ENCODE measurements at places on chromosomes 11 and 22.

- DNase-seq = no peak
Observed at GRCh38 chr11:28384418-28384817, 276.2 kb downstream of the METTL15 start.

- DNase-seq = no peak
Observed at GRCh38 chr11:36600180-36600579, 2.1 kb upstream of the RAG2 start.

- DNase-seq = no peak
Observed at GRCh38 chr11:2687223-2687530, 12.6 kb downstream of the KCNQ1OT1 start.

DNA sequence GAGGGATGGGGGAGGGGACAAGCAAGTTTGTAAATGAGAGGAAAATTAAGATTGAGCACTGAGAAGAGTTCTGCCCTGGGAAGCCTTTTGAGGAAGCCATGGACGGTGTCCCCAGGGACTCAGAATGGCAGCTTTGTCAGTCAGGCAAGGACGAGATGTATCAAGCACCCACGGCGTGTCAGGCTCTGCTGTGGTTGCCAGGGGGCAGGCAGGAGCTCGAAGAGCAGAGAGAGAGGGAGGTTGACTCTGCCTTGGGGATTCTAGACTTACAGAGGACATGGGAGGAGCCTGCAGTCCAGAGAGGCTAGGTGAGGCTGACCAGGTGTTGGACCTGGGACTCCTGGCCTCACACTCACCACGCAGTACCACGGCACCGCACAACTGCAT lies 29.1 kb upstream of the SYT7 start:
- no peak for DNase-seq

GRCh38 chr22:17140826-17141766 lies 18.0 kb downstream of the HDHD5 start:
- DNase-seq = no peak

- no peak for DNase-seq
Observed at GRCh38 chr22:36358533-36359469, 29.0 kb downstream of the MYH9 start.

- no peak for DNase-seq
Observed at GRCh38 chr11:130601141-130601540, 152.7 kb downstream of the ADAMTS15 start.

GRCh38 chr22:47474464-47474863 lies 712.0 kb downstream of the TBC1D22A start:
- no peak for DNase-seq

- DNase-seq = no peak
Observed at GRCh38 chr11:20162824-20163782, 2.8 kb upstream of the DBX1 start.

DNA sequence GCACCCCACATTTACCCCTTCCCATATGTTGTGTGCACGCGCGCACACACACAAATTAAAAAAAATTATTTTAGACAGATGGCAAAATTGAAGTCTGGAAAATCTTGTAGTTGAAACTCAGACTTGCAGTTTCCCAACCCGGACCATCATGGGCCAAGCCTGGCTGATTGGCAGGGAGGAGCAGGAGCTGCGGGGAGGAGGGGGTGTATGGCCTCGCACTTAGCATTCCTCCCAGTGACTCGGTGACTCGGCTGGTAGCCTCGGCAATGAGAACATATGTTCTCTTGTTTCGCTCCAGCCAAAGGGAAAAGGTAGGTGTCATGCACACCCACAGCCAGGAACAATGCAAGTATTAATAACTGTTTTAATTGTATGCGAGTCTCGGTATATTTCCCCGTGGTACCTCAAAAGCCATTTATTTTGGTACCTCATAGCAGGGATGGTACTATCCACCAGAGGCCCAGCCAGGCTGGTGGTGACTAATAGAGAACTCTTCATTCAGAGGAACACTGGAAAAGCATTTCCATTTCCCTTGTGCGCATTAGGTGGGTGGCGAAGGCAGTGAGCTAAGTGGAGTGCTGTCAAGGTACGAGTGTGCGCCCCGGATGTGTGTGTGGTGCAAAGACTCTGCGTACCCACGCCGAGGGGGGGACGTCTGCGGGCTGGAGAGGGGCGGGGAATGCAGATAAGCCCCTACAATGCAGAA lies 92.5 kb downstream of the DSCAML1 start:
- DNase-seq = no peak

DNA sequence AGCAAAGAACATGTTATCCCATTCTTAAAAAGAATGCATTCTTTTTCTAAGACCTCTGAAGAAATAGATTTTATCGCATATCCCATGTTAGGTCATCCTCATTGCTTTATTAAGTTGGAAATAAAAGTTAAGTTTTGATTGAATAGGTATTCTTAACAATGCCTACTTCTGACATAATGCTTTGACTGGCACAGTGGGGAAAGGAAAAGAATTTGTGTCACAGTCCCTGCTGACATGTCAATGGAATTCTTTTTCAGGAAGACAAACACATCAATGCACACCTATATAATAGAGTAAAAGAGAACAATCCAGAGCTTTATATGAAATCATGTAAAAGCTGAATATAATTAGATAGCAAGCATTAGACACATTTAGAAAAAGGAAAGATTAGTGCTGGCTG lies 105.7 kb downstream of the DBX1 start:
- no peak for DNase-seq

DNA sequence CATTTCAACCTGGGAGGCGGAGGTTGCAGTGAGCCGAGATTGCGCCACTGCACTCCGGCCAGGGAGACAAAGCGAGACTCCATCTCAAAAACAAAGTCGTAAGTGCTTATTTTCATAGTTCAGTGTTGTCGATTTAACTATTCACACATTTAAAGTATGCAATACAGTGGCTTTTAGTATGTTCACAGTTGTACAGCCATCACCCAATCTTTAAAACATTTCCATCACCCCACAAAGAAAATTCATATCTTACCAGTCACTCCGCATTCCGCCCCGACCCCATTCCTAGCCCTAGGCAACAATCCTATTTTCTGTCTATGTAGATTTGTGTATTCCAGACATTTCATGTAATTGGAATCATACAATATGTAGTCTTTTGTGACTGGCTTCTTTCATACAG lies 11.9 kb downstream of the IPO7 start:
- DNase-seq = no peak

- no peak for DNase-seq
Observed at GRCh38 chr11:117045196-117045595, 53.0 kb downstream of the SIK3 start.

DNA sequence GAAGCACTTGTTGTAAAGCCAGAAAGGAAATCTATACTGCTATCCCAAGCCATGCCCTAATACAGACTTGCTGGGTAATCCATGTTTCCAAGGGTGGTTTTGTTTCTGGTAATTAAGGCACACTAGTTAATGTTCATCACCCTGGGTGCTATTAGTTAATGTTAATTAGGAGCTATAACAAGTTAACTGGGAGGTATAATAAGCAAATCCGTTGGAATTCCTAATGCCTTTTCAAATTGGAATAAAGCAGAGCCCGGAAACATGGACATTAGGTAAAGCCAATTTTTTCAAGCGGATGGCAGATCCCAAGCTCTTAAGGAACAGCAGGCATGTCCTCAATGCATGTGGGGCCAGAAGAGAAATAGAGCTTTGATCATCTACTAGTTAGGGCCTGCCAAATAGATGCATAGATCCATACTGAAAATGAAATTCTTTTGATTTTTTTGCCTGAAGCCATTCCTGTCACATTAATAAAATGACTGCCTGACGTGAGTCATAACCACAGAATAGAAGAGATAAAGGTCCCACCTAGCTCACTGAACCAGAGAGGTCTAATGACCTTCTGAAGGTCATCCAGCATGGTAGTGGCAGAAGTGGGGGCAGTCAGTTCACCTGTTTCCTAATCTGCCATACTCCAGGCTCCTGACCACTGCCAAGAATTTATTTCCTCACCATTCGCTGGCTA lies 28.5 kb upstream of the CCDC34 start:
- DNase-seq = no peak

DNA sequence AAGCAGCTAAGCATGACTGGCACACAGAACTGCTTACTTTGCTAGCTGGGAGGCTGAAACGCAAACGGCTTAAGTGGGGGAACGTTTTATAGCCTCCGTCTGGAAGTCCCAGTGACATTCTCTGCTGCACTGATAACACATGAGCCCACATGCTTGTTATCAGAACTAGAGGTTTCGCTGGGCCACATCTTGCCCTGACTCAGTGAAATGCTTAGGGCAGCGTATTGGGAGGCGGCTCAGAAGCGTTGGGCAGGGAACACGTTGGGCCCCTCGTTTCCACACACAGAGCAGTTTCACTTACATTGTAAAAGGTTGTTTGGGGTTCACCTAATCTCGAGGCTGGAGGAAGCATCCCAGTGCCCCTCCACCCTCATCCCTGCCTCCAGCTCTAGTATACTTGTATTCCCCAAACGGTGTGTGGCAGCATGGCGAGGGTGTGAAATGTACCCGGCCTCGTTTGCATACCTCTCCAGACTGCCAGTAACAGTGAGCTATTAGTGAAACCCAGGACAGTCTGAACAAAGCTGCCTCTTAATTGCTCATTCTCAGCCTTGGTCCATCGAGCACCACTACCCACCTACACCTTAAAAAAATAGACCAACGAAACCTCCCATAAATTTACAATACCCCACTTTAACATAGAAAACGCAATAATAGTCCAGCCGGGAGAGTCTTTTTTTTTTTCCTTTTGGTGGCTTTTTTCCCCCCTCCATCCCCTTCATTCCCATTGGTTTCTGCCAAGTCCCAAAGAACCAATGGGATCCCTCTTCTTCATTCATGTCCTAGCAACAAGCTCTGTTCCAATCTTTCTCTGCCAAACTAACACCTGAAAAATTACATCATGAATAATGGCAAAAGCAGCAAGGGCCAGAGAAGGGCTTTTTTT lies 218.8 kb upstream of the SORL1-AS1 start:
- no peak for DNase-seq

GRCh38 chr11:44978274-44978960 lies 27.7 kb upstream of the TP53I11 start:
- no peak for DNase-seq

DNA sequence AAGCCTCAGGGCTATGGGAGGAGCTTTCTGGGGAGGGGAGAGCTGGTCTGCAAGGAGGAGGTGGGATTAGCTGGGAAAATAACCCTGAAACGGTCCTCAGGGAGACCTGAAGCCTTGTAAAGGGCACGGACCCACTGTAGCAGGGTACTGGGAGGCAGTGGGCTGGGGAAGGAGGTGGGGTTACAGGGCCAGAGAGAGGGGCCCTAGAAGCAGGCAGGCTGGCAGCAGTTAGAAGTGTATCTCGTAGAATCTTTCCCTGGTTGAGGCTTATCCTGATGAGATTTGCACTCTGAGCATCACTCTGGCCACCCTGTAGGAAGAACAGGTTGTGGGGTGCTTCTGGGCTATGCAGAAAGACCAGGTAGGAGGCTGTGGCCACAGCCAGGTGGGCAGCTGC lies 29.6 kb downstream of the FBLN1 start:
- no peak for DNase-seq

DNA sequence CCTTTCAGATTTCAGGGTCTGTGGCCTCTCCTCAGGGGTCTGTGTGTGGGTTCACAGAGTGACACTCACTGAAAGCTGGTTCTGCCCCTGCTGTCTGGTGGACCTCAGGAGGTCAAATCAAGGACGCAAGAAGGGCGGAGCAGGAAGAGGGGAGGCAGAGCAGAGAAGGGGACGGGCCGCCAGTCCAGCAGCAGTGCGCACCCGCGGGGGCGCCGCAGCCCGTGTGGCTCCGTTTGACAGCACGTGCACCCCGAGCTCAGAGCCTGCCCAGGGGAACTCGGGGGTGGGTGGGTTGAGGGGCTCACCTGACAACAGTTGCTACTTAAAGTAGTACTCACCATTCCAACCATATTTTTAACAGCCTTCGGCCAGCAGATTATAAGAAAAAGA lies 71.4 kb upstream of the PITPNB start:
- no peak for DNase-seq

- DNase-seq = no peak
Observed at GRCh38 chr11:5369789-5370188, 13.8 kb upstream of the OR51M1 start.

DNA sequence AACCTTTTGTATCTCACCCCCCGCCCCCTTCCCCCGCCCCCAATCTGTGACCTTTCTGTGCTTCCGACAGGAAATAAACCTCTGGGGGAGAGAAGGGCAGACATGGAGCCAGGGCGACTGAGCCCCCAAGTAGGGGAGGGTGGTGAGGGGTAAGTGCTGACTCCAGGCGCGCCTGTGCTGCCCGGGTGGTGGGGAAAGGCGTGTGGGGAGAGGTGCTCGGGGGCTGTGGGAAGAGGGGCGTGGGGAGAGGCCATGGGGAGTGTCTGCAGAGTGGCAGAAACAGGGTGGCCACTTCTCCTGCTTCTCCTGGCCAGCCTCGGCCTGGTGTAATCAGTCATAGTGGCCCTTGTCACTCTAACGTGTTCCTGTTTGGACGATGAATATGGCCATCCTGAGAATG lies 8.0 kb downstream of the SLC16A8 start:
- no peak for DNase-seq

GRCh38 chr11:95680169-95680929 lies 109.2 kb downstream of the FAM76B start:
- no peak for DNase-seq

- no peak for DNase-seq
Observed at GRCh38 chr11:4890279-4890678, 8.6 kb downstream of the OR51T1 start.

DNA sequence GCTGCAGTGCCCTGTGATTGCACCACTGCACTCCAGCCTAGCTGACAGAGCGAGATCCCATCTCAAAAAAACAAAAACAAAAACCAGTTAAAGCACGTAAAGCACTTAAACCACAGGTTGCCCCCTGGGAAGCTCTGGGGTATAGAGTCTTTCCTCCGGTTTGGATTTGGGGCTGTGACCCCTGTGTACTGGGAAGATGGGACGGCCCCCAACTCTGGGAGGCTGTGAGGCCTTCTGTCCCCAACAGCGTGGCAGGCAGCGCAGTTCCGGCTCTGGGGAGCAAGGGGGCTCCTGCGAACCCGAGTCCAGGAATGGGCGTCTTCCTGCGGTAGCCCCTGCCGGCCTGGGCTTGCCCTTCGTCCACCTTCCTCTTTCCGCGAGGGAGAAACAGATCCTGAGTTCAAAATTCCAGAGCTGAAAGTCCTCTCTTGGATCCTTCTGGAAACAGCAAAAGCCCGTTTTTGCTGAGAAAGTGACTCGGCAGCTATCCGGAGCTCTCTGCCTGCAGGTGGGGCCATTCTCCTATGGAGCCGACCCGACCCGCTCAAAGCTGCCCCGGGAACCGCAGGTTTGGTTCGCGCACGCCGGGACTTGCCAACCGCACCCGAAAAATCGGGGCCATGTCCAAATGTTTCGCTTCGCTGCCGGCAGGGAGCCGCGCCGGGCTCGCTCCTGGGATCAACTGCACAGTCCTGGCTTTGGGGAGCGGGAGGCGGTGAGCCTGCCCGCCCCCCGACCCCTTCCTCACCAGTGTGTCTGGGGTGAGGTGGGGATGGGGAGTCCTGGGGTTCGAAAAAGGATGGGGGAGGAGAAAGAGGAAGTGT lies 36.3 kb upstream of the POLA2 start:
- DNase-seq = peak; percentile 11

- DNase-seq = no peak
Observed at GRCh38 chr11:35764417-35764816, 101.8 kb downstream of the TRIM44 start.

- no peak for DNase-seq
Observed at GRCh38 chr22:47174096-47174495, 411.6 kb downstream of the TBC1D22A start.

- DNase-seq = no peak
Observed at GRCh38 chr22:39666926-39667325, 96.4 kb downstream of the CACNA1I start.

Measured in COR-L47 (cell line).